CD8-positive, alpha-beta memory T cell (primary cell): ENCODE measurements at places on chromosomes 3 and 15. TPM values are rescaled to one million over a fixed set of nuclear protein-coding genes. Genes with fewer than 3 reads are reported as not detected.

DNA sequence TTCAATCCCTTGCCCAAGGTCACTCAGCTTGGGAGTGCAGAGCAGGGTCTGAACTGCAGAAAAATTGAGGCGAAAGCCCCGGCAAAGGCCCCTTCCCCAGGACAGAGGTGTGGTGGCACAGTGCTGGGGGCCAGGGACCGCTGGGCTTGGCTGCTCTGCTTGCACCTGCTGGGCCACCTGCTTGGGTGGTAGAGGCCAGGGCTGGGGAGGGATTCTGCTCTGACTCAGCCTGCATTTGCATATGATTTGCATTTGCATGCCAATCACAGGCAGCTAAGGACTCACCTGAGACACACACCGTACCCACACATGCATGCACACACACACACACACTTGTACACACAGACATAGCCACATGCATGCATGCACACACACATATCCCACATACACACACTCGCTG lies 9.9 kb downstream of the GRM2 start:
- no peak for DNase-seq

DNA sequence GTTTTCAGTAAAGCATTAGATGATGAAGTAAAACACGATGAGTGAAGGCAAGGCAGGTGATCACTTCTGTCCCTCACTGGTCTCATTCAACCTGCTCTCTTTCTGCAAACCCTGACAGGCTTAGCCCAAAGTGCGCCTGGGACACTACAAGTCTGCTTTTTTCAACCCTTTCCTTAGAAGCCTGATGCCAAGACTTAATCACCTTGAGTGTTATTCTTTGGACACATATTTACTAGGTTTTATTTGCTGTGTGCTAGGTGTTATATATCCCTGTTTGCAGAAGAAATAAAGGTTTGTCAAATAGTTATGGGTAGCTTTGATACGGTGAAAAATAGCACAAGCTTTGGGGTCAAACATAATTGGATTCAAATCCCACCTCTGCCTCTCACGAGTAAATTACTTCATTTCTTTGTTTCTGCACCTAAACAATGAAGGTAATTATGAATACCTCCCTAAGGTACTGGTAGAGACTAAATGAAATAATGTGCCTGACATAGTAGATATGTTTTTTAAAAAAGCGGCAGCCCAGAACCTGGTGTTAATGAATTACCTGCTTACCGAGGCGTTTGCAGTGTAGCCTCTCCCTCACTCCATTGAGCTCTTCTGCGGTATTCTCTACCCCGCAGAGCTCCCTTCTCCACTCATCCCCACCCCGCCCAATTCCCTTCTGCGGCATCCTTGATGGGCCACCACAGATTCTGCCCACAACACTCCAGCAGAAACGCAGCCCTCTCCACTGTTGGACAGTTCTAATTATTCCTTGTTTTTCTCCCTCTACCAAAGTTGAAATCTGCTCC lies 269.0 kb upstream of the TPM1 start:
- DNase-seq, result no peak

GRCh38 chr3:22935040-22935439 lies 268.1 kb upstream of the UBE2E2 start:
- DNase-seq, result no peak

- DNase-seq, result no peak
Observed at GRCh38 chr15:77688266-77688665, 55.6 kb upstream of the LINGO1 start.

DNA sequence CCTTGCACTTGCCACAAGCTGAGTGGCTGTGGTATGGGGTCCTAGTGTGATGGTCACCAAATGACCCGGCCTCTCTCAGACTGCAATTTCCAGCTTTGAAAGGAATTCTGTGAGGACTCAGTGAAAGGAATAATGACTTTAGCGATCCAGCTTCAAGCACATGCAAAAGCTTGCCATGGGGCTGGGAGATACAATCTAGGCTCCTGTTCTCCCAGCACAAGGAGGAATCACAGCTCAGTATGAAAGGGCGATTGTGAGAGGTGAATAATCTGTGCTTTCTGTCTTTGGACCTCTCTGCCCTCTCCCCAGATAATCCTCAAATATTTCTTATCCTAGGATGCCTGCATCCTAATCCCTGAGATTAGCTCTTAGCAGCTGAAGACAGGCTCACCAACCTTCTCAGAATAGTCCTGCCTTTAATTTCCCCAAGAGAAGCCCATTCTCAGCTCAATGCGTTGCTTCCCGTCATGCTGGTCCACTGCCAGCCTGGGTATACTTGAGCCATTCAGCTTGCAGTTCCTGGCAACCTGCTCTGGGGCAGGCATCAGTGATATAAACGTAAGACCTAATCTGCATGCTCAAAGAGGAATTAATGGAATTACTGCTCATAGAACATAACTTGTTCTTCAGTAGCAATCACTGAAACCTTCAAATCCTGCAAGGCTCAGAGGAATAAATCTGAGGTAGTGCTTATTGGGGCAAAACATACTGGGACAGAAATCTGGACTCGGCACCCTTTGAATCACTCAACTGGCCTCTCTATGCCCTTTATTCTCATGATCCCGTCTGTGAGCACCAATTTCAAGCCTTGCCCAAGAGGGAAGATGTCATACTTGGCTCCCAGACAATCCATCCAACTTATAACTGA lies 15.1 kb downstream of the TLNRD1 start:
- no peak for DNase-seq

GRCh38 chr15:43893956-43894355 lies 67.2 kb downstream of the WDR76 start:
- DNase-seq, result no peak

DNA sequence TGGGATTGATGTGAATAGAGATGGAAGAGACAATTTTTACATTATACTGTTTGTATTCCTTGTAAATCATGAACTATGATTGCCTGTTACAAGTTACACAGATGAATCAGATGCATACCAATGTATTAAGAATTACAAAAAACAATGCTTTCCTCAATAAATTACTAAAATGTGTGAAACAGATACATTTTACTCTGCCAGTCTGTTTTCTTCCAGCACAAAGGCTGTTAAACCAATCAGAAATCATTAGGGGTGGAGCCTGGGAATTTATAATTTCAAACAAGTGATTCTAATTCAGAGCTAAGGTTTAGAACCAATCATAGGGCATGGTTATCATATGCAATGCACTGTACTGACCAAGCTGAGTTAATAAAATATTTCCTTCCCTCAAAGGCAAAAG lies 21.8 kb upstream of the ANKRD28 start:
- no peak for DNase-seq

DNA sequence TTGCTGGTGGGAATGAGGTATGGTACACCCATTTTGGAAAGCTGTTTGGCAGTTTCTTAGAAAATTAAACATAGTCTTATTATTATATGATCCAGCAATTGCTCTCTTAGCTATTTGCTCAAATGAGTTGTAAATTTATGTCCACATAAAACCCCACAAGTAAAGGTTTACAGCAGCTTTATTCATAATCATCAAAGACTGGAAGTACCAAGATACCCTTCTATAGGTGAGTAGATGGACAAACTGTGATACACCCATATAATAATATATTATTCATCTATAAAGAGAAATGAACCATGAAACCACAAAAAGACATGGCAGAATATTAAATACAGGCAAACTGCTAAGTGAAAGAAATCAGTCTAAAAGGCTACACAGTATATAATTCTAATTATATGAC lies 344.7 kb upstream of the CDIN1 start:
- DNase-seq, result no peak

- DNase-seq, result no peak
Observed at GRCh38 chr3:30598668-30599545, 7.5 kb upstream of the TGFBR2 start.

DNA sequence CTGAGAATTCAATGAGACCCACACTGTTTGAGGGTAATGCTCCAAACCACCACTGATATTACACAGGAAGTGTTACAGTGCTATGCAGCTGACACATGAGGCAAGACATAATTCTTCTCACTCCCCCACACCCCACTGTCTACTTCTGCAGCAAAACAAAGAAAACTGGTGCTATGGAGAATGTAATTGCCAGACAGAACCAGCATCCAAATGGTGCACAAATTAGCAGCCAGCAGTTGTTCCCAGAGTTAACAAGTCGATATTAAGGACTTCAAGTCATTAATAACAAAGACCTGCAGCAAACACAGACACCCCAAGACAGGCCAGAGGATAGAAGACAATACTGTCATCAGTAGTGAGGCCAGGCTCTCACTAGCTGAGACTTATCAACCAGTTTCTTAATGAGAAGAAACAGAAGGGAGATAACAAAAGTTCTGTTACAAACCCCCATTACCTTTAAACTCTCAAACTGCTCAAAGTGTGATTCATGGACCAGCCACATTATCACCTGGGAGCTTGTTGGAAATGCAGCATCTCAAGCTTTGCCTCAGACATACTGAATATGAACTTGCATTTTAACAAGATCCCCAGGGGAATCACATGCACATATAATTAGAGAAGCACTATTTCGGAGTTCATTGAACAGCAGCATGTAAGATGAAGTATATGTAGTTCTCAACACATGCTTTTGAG lies 58.7 kb upstream of the FNDC3B start:
- DNase-seq, result no peak

GRCh38 chr3:171865191-171865865 lies 22.2 kb downstream of the TMEM212 start:
- DNase-seq, result no peak

DNA sequence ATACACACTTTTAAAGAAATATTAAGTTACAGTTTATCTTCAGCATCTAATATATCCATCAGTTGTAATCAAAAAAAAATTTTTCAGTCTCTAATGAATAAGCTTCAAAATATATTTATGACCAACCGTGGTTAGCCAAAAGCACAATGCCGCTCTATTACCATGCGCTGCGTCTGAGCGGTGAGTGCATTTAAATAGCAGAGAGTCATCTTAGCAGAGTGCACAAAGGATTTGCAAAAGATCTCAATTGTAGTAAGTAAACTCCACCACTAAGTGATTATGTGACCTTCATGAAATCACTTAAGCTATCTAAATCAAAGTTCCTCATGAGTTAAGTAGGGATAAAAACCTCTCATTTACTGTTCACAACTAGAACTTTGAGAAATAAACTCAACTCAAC lies 4.9 kb downstream of the TP63 start:
- DNase-seq, result no peak

- no peak for DNase-seq
Observed at GRCh38 chr3:50816894-50817293, 142.2 kb downstream of the DOCK3 start.

DNA sequence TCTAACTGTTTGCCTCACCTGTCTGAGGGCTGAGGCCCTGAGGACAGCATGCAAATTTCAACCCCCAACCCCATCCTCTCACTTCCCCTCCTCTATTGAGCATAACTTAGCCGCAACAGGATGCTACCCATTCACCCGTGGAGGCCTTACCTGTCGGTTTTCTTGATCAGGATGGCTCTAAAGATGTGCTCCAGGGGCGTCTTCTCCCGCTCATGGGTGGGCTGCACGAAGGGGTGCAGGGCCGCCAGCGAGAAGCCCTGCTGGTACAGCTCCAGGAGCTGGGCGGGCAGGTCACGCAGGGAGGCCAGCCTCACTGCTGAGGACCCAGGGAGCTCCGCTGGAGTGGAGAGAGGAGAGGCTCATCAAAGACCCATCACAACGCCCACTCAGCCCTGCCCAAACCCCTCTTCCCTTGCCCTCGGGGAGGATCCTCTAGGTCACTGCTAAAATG lies 79.8 kb downstream of the RFTN1 start:
- no peak for DNase-seq

DNA sequence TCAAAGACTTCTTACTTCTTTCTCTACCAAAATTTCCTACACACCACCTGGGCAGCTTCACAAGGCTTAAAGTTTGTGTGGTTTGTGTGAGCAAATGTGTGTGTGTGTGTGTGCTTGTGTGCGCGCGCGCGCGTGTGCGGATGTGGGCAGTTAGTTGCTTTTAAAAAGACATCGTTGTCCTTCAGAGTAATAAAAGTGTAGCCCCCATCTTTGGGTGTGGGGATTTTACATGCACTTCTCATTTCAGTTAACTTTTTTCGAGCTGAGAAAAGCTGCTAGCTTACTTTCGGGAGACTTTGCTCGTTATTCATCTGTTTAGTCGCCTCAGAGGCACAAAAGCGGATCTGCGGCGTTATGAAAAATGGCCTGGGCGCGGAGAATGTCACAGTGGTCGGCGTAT lies 36.0 kb downstream of the ZIC4 start:
- DNase-seq, result no peak

Gene GOLGA8G
- total RNA-seq, result not detected

Gene CIB2
- 2.3 TPM for total RNA-seq

Gene ZNF35
- total RNA-seq, result 9.0 TPM

Gene IL17RE
- total RNA-seq, result 0.47 TPM

Gene SMCO1
- not detected for total RNA-seq
